Ovary (tissue), 10 donors: ENCODE measurements at places on chromosomes 7 and 10.

DNA sequence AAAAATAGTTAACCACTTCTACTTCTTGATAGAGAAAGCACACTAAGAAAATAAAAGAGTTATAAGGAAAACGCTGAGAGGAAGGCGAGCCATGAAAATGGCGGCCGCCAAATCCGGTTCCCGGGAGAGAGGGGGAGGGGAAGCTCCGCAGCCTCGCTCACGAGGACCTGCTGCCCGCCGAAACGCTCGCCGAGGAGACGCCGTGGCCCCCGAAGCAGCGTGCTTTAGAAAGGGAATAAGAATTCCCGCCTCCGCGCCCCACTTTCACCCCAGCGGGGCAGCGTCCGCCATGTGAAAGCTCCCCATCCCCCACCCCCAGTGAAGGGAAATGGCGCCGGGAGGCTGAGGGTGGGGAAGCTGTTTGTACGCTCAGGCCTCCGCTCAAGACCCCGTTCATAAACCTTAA lies 505 bp downstream of the HNRNPA2B1 start:
- DNase-seq, result peak; percentile 74

DNA sequence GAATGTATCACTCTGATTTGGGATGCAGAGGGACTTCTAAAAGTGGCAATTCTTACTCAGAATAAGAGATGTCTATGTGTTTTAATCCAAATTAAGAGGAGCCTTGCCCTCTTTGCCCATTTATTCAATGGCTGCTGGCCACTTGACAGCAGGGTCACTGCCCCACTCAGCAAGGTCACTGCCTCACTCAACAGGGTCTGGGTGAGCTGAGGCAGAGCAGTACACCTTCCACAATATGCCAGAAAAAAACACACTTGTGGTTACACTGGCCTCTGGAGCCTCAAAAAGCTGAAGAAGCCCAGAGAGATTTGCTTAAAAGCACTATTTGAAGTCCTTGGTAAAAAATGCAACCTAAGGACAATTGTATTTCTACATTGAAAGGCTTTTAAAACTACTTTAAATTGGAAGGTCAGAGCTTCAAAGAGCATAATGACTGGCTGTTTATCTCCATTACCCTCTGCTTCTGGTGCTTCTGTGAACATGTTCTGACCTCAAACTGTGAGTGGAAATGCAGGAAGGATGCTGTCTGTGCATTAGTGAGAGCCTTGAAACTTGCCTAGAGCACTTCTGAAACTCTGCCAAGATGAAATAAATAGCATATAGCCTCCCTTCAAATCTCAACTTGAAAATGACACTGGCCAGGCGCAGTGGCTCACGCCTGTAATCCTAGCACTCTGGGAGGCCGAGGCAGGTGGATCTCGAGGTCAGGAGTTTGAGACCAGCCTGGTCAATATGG lies 35.1 kb upstream of the WIPF3 start:
- DNase-seq, result peak; percentile 57

DNA sequence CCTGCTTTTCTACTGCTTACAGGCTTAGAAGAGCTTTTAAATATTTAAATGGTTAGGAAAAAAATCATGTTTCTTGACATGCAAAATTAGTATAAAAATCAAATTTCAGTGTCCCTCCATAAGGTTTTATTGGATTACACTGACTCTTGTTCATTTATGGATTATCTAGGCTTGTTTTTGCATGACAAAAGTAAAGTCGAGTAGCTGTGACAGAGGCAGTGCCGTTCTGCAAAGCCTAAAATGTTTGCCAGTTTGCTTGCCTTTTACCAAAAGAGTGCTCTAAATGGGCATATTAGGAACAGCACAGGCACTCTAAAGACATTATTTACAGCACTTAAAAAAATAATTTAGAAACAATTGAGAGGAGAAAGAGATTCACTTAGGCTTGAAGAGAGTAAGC lies 139.6 kb downstream of the TSPAN12 start:
- no peak for DNase-seq

- no peak for DNase-seq
These were observed 86.5 kb upstream of the NMT2 start for GRCh38 chr10:15254808-15255648.

DNA sequence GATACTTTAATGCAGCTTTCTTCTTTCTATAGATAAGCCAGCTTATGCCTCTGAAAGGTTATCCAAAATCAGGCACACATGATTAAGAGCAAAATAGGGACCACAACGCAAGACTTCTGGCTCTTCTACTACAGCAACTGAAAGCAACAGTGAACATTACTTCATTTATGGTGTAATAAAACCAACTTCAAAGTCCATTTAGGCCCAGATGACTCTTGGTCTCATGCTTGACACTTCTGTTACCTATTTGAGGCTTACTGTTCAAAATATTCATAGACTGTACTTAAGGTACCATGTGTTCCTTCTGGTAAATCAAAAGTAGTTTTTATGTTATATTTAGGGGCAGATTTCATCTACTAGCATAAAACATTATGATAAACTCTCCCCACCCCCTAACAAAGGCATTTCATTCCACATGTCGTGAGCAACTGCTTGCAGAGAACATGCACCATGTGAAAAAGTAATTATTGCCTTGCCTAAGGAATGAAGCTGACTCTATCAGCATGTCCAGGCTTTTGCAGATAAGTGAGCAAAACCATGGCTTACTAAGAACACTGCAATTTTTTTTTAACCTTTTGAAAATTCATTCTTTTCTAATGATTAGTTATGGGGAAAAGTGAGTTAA lies 154.9 kb upstream of the ITGB1 start:
- no peak for DNase-seq

DNA sequence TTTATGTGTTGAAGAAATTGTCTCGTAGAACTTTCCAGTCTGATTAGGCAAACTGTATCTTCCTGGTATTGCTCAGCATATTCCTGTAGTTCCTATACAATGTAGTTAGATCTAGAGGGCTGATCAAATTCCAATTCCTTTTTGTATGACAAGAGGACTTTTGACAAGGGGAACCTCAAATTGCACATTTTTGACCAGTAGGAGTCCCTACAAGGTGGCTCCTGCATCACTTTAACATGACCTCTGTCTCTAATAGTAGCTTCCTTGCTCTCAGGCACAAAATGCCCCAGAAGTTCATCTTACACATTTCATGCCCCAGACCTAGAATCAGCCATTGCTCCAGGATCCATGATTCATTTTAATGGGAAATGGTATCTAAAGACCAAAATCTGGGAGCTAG lies 18.7 kb downstream of the HERPUD2 start:
- DNase-seq, result no peak

- DNase-seq, result no peak
These were observed 25.1 kb downstream of the ICA1 start for GRCh38 chr7:8236780-8237407.

- no peak for DNase-seq
These were observed 83.5 kb downstream of the SGMS1 start for GRCh38 chr10:50540069-50540825.

DNA sequence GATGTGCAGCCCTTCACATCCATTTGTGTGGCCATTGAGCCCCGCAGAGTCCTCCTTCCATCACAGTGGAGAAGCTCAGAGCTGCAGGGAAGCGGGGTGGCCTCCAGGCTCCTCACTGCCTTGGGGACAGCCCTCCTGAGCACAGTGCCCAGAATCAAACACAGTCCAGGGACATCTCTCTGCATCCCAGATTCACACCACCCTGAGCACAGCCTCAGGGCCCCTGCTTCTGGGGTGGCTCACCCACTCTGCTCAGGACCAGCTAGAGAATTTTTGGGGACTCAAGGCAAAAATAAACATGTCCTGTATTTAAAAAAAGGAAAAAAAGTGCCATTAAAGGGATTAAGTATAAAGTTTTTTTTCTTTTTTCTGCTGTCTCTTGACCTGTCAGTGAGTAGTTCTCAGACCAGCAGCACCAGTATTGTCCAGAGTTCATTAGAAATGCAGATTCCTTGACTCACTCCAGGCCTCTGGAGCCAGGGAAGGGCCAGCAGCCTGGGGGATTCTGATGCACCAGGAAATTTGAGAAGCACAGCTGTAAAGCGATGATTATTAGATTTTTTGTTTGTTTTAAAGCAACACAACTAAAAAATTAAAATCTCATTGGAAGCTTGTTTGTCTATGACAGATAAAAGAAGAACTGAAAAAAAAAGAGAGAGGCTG lies 61.6 kb downstream of the ARHGAP22 start:
- no peak for DNase-seq

DNA sequence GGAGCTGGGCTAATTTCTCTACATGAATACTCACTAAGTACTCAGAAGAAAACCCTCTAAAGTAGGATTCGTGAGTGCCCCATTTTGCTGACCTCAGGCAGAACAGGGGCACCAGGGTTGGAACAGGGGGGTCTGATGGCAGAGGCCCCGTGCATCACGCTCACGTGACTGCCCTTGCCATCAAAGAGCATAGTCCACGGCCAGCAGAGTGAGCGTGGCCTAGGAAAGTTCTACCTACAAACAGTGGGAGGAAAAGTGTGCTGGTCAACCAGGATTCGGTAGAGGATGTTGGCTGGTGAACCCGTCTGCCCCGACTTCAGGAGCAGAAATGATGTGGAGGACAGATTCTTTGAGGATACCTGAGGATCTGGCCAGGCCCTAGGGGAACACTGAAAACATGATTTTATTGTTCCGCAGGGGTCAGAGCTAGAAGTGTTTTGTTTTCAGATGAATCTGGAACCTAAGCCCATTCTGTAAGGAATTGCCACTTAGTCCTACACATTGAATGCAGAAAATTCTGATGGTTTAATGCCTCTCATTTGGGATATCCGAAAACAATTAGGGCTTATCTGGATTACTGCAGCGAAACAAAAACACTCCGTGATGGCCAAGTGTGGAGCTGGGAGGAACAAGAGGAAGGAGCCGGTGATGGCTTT lies 138.8 kb upstream of the SHH start:
- no peak for DNase-seq

GRCh38 chr7:67671006-67671548 lies 674.4 kb downstream of the TYW1 start:
- no peak for DNase-seq

GRCh38 chr10:117964536-117964935 lies 82.2 kb downstream of the RAB11FIP2 start:
- DNase-seq, result no peak

DNA sequence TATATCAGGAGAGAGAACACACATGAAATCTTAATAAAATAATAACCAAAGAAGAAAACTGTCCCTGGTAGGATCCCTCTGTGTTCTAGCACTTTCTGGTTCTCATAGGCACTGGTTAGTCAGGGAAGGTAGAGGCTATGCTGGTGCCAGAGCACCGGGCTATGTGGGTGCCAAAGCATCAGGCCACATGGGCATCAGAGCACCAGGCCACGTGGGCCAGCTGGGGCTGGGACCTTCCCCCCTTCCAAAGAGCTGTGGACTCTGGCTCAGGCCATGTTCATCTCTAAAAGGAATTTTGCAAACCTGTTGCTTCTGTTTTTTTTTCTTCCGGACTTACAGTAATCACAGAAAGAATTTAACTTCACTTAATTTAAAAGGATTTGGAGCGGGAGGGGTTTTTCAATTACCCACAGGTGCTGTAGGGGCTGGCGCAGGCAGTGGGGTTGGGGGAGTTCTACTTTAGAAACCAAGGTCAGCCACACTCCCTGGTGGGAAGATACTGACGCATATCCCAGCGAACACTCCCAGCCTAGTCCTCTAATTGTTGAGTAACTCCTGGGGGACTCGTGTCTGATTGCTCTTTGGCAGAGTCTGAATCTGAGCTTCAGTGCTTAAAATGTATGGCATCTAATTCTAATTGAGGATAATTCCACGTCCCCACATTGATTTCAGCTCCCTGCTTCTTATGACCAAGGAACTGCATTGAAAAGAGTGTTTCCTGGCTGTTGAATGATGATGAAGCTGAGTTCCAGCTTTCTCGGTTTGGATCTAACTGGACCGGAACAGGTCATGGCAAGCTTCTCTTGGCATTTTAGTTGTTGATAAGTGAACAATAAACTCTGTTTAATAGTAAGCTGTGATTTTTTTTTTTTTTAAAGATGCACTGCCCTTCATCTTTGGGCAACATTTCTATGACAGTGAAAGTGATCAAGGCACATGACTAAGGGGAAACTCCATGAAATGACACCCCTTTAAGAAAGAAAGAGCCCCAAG lies 110.7 kb upstream of the FZD8 start:
- DNase-seq, result no peak

GRCh38 chr7:80876894-80877414 lies 41.9 kb downstream of the SEMA3C start:
- DNase-seq, result no peak

DNA sequence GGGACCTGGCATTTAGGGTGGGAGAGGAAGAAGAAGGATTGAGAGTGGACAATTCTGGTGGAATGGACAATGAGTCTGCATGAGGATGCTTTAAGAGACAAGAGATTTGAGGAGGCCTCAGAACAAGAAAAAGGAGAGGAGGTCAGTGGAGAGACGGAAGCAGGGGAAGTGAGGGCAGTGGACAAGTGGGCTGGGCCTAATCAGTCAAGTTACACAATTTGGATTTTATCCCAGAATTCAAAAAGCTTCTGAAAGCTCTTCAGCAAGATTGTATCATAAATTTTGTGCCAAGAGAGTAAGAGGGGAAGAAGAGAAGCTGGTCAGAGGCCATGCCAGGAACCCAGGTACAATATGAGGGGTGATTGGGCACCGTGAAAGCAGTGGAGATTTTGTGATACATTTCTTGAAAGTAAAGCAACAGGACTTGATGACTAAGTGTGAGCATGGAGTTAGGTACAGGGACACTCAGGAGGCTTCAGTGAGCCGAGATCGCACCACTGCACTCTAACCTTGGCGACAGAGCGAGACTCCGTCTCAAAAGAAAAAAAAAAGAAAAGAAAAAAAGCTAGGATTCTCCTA lies 19.3 kb upstream of the TSPAN13 start:
- no peak for DNase-seq

DNA sequence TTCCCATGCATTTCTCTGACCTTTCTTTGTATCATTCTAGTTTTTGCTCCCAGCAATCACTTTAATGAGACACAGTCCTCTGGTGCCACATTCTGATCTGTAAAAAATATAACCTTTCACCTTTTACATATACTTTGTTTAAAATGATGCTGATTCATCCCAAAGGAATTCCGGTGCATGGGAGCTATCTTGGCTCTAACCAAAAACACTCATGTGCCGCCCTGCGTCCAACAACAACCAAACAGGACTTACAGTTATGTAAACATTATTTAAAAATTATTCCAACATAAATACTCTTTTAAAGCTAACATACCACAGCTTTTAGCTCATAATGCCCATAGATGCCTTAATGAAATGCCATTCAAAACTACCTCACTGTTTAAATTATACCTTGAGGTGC lies 7.7 kb upstream of the OPALIN start:
- no peak for DNase-seq

DNA sequence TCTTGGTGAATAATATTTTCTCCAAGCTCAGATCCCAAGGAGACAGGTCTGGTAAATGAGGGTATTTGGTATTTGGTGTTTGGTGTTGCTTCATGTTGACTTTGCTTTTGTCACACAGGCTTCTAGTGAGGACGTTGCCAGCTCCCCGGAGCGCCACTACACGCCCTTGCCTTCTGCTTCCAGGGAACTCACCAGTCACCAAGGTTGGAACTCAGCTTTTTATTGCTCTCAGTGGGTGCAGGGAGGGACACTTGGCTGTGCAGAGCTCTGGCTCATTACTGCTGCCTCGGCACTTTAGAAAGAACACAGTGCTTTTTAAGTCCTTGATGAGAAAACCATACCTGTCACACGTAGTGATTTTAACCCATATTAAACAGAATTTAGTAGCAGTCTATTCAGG lies 892.9 kb downstream of the LRMDA start:
- no peak for DNase-seq

- DNase-seq, result no peak
These were observed 167.8 kb upstream of the ASAH2 start for GRCh38 chr10:50419091-50419490.
